ENCODE measurements at places on chromosomes 1 and 21.

GRCh38 chr1:208219659-208220282 lies 24.4 kb downstream of the PLXNA2 start:
- no peak for DNase-seq

DNA sequence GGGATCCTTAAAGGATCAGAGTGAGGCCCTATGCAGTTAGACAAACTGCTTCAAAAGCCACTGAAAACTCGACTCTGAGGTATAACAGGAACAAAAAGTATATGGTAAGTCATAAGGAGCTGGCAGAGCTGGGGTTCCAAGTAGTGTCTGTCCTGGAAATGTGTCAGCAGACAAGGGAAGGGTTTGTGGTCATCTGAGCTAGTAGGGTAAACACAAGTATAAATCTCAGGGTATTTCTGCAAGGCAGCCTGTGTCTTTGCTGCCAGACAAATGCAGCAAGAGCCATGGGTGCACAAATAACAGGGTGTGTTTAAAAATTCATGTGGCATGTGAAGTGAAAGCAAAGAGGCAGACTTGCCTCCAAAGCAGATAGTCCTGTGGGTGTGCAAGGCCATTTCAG lies 759.0 kb upstream of the ADAMTS5 start:
- no peak for DNase-seq

DNA sequence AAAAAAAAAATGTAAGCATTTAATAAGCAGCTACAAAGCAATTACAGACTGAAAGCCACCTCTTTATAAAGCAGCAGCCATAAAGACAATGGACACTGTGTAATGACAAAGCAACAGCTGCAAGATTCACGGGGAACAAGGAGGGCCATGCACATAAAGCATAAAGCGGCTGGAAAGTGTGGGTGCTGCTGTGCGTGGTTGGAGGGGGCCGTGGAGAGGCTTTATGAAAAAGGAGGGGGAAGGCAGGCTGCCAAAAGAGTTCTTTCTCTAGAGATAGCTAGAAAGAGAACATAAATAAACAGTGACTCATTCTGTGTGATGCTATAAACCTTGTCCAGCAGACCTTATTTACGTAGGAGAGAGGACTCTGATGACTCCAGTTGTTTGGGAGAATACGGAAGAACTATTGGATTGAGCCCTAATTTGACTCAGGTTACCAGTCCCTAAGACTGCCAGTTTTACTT lies 49.3 kb downstream of the ADAMTS1 start:
- DNase-seq, result no peak

DNA sequence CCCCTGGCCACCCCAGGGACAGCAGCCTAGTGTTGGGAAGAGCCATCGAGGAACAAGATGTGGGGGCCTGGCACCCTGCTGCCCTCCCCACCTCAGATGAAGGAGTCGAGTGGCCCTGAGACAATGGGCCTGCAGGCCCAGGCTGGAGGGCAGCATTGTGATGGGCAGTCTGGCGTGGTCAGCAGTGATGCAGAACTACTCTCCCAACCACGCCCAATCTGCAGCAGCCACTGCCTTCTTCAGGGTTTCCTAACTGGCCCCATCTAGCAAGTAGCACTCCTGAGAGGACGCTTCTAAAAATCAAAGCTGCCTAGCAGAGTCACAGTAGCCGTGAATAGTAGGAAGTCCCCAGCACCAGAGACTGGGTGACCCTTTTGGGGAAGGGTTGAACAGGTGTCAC lies 18.5 kb downstream of the CDCP2 start:
- no peak for DNase-seq

DNA sequence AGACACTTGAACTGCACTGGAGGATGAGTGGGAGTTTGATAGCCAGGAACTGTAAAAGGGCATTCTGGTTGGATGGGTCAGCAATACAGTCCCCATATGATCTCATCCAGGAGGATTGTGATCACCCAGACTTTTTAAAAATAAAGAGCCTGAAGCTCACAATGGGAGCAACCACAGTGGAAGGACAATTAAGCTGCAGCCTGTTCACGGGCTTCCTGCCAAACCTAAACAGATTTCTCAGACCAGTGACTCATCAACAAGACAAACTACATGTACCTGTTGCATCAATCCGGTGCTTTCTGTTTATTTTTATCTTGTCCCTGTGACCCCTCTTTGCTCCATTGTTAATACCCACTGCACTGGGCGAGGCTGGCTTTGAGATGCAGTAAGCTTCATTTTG lies 52.3 kb downstream of the PAPPA2 start:
- DNase-seq, result no peak

- no peak for DNase-seq
Measured at GRCh38 chr1:3669421-3669821, 17.1 kb downstream of the TP73 start.

- DNase-seq, result no peak
Measured at GRCh38 chr21:42679319-42680057, 26.1 kb downstream of the PDE9A start.

GRCh38 chr1:45448357-45448756 lies 42.6 kb downstream of the TESK2 start:
- DNase-seq, result no peak

DNA sequence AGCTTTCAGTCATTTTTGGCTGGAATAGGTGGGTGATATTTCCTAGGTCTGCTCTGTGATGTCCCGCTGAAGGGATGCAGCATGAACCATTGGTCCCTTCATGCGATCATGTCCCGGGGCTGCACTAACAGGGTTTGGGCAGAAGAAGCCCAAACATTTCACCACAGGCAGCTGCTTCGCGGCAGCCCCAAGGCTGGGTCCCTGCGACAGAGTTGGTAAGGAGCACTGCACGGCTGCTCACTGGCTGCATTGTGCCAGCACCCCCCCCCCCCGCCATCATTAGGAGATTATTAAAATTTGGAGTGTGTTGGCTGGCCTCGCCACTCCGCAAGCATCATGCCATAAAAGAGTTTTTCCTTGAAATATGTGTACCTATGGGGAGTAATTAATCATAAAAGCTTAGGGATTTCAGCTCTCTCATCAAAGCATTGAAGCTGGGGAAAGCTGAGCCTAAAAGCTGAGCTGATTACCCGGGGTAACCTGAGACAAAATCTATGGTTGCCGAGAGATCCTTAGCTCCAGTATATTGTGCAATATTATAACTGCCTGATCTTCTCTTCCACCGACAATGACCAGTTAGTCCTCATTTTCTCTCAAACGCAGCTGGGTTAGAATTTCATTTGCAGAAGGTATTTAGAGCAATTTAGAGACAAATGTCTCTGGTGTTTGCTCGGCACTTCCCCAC lies 62.5 kb downstream of the PEX14 start:
- DNase-seq, result no peak

- DNase-seq, result no peak
Measured at GRCh38 chr1:36703526-36704208, 221.0 kb upstream of the CSF3R start.

- DNase-seq, result no peak
Measured at GRCh38 chr1:227127891-227128290, 187.8 kb downstream of the COQ8A start.

DNA sequence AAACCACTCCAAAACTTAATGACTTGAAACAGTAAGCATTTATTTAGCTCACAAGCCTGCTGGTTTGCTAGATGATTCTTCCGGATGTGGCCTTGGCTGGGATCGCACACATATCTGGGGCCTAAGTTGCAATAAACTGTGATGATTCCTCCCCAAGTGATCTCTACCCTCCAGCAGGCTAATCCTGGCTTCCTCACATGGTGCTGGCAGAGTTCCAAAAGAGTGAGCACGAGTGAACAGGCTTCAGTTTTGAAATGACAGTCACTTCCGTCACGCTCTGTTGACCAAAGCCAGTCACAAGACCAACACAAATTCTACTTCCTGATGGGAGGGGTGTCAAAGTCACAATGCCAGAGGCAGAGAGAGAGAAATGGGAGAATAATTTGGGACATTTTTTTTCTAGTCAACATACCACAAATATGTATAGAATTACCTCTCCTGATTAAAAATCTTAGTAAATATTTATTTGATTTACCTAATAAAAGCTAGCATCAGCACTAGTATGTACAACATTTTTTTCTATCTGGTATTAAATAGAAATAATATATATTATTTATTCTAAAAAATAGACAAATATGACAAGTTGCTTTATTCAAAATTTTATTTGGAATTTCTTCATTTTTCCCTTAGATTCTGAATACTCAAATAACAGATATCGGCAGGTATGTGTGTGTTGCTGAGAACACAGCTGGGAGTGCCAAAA lies 292.7 kb downstream of the TPR start:
- DNase-seq, result no peak

GRCh38 chr1:107678993-107679392 lies 286.0 kb downstream of the VAV3 start:
- no peak for DNase-seq

DNA sequence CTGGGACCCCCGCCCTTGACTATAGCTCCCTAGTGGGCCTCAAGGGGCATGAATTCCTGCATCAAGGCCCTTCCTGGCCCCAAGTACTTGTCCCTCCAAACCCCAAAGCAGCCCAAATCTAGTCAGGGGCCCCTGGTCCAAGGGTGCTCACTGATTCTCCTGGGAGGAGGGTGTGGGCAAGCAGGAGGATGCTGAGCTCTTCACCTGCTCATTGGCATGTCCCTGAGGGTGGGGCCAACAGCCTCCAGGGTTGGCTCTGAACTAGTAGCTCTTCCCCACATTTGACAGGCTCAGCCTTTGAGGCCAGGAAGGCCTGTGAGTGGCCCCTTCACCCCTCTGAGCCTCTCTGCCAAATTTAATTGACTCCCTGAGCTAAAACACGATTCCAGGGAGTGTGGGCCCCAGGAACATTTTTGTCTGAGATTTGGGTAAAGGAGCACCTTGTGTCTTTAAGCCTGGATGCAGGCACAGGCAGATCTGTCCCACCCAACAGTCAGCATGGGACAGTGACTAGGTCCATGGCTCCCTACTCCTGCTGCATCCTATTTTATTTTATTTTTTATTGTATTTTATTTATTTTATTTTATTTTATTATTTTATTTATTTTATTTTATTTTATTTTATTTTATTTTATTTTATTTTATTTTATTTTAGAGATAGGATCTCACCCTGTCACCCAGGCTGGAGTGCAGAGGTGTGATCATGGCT lies 11.0 kb upstream of the WNT9A start:
- DNase-seq, result no peak

DNA sequence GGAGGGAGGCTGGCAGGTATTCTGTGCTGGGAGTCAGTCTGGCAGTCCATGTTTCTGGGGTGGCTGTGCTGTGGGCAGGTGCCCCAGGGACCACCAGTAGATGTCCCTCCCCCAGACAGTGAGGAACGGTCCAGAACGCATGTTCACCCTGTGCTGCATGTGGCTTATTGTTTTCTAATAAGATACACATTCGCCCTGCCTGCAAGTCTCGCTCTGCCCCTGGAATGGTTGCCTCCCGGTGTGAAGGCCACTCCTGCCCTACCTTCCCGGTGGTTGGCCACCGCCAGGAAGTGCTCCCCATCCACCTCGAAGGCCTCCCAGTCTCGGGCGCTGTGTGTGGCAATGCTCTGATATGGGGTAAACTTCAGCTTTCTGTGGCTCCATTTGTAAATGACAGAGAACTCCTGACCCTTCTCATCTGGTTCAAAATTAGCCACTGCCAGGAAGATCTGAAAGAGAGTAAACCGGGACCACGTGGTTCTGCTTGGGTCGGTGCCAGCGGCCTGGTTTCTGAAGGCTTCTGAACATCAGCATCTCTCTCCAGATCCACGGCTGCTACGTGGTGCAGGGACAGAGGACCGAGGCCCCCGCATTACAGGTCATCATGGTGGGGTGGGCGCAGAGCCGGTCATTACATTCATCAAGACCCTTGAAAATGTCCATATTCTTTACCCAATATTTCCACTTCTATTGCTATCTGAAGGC lies 14.5 kb downstream of the KRTAP10-1 start:
- DNase-seq, result no peak

DNA sequence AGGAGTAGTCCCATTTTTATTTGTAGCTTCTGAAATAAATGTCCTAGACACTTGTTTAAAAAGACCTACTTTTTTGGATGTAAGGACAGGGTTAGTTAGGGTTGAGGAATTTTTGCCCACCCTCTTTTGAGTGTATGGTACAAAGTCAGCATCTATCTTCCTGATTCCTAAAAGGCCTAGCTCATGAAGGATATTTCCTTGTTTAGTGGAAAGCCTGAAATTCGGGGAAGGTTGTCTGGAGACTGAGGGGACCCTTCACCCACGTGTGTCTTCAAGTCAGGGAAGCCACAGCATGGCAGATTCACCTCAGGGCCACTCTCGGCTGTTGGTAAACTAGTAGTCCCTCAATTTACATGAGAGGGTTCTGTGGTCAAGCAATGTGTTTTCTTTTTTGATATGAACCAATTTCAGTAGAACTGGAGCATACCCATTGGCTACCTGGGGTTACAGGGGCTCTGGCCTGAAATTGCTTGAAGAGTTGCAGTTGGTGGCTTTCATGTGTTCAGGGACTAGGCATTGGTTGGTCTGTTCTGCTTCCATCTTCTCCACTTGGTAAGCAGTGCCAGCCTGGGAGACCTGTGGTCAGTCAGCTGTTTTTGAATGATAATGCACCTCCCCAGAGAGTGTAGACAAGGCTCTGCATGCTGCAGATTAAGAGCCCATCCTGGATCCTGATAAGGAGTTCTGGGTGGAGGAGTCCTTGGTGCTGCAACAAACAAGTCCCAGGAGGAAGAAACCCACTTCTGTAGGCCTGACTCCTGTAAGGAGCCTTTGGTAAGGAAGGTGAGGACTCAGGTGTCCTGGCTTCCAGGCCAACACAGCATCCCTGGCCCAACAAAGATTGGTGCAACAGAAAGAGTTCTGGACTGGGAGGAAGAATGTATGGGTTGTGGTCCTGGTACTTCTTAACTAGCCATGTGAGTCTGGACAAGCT lies 6.3 kb downstream of the BTG2 start:
- no peak for DNase-seq

GRCh38 chr1:237961754-237962153 lies 71.0 kb upstream of the ZP4 start:
- no peak for DNase-seq

- DNase-seq, result no peak
Measured at GRCh38 chr1:176017722-176018121, 189.4 kb downstream of the COP1 start.

DNA sequence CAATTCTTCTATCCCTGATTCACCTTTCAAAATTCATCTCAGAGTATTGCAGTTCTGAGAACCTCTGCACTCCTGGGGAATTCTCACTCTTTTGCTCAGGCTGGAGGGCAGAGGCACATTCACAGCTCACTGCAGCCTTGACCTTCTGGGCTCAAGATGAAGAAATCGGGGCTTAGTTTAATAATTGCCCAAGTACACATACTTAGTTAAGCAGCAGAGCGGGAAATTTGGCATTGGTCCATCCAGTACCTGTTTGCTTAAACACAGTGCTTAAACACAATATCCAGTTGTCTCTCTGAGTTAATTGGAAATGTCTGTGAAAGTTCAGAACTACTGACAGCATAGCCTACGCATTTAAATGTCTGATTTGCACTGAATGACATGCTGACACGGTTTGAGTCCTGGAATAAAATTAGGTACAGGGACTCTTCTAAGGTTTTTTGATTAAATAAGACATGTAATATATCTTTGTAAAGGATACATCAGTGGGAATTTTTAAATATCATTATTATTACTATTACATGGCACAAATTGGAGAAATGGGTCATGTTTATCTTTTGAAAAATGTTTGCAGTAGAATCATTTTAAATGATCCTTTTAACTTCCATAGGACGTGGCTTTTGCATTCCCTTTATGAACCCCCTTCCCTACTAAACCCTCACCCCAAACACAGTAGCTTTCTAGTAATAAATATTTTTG lies 337.4 kb downstream of the SRGAP2C start:
- no peak for DNase-seq
